Inflammatory macrophage (primary cell): ENCODE measurements at places on chromosomes 7 and 10.

DNA sequence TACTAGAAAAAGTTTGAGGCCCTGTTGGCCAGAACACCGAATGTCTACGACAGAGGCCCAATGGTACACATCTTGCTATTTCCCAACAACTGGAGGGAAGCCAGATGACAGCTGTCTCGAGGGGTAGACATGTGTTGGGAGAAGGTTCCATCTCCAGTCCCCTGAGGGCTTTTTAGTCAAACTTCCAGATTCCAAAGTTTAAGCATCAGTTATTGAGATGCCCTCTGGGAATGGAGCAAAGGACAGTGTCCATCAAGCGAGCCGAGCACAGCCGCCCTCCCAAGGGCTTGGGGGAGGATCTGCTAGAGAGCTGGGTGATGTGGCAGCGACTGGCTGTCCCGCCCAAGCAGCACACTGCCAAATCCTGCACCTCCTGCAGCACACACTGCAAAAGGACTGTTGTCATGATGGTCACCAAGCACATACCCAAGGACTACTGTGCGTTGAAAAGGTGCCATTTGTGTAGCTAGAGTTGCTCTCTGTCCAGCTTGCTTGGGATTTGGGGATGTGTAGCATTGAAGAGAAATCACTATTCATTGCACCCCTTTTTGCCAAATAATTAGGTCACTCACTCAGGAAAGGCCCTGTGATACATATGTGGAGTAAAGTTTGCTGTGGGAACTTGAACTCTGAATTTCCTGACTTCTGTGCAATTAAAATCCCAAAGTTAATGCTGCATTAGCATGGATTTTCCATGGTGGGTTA lies 164.6 kb downstream of the TRIL start:
- no peak for DNase-seq

DNA sequence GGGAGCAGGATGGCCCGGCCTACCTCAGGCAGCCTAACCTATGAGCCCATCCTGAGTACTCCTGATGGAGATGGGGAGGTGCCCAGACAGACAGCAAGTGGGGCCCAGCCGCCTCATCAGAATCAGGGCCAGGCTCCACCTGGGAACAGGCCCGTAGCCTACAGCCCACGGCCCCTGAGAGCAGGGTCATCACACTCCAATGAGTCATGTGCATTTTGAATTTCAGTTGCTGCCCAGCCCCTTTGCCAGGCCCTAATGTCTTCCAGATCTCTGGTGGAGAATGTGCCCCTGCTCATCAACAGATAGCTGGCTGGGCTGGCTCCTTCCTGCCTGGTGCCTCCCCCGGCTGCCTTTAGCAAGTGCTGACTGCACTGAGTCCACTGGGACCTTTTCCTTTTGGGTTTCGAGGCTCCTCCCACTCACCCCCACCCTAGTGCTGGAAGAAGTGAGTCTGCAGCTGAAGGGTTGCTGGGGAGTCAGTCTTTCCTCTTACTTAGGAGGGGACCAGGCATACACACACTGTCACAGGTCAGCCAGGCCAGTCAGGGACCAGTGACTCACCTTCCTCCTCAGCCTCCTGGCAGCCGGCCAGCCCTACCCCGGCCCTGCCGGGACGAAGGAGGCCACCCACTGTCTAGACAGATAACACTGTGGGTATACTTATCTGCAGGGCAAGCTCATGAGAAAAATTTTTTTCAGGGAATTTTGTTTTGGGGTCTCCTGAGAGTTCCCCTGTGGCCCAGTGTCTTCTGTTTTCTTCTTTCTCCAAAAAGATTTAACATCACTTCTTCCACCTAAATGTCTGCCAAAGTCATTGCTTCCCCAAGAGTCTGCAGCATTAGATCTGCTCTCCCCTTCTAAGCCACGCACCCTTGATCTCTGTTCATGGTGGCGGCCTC lies 9.1 kb upstream of the ASIC3 start:
- peak; percentile 90 for DNase-seq

DNA sequence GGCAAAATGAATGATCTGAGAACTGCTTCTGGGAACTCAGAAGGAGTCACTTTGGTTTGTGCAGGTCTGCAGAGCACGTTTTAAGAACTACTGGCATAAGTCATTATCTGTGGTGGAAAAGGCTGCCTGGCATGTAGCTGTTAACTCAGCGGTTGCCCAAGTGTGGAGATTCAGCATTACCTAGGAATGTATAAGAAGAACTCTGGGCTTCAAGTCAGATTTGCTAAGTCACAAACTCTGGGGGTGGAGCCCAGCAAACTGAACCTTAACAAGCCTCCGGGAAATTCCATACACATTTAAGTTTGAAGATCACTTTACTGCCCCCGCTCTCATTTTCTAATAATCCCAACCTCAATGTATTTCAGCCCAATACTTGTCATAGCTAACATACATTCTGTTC lies 31.1 kb downstream of the PLXDC2 start:
- DNase-seq: no peak

GRCh38 chr7:30251708-30252329 lies 32.6 kb upstream of the ZNRF2 start:
- DNase-seq: no peak

- peak; percentile 52 for DNase-seq
Observed at GRCh38 chr10:87739703-87740102, 78.3 kb downstream of the ATAD1 start.

GRCh38 chr10:133166828-133167692 lies 7.0 kb downstream of the KNDC1 start:
- DNase-seq: no peak

DNA sequence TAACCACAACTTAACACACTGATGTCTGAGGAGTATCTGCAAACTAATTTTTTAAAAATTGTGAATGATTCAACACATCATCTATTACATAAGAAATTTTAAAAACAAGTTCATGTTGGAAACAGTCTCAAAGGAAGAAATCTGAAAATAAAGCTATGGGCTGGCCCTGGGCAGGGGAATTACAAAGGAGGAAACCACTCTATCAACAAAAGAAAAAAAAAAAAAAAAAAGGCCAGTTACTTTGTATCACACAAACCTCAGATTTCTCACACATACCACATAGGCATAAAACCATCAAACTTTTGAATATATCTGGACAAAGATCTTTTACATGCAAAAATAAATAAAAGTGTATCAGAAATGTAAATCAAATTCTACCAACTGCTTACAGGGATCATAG lies 20.8 kb downstream of the TIAL1 start:
- DNase-seq: no peak

GRCh38 chr7:135499818-135500217 lies 10.1 kb downstream of the CNOT4 start:
- peak; percentile 87 for DNase-seq

- no peak for DNase-seq
Observed at GRCh38 chr7:105719395-105719794, 138.1 kb upstream of the EFCAB10 start.

GRCh38 chr7:18177815-18178660 lies 150.4 kb upstream of the PRPS1L1 start:
- peak; percentile 90 for DNase-seq

GRCh38 chr10:62813981-62814380 lies 2.2 kb downstream of the EGR2 start:
- peak; percentile 7 for DNase-seq

GRCh38 chr10:15188603-15189002 lies 20.1 kb upstream of the NMT2 start:
- no peak for DNase-seq

DNA sequence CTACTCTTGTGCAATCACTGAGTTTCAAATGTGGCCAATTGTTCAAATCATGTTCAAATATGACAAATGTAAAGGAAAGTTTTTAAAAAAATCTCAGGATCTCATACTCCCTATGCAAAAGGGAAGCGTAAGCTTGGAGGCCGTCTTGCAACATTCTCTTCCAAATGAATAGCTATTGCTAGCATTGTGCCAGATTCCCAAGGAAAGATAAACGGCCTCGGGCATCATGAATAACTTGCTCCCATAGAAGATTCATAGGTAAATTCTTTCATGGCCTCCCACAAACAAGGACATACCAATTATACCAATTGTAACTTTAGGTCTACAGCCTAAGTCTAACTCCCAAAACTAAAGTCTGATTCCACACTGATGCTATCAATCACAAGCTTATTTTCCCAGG lies 416.9 kb downstream of the THSD7A start:
- no peak for DNase-seq

- no peak for DNase-seq
Observed at GRCh38 chr7:137882261-137882668, 35.5 kb upstream of the DGKI start.

- no peak for DNase-seq
Observed at GRCh38 chr10:126917975-126918908, 13.0 kb downstream of the DOCK1 start.

GRCh38 chr7:44587843-44588711 lies 6.0 kb upstream of the TMED4 start:
- peak; percentile 78 for DNase-seq

- no peak for DNase-seq
Observed at GRCh38 chr10:12550994-12551393, 201.6 kb downstream of the CAMK1D start.

DNA sequence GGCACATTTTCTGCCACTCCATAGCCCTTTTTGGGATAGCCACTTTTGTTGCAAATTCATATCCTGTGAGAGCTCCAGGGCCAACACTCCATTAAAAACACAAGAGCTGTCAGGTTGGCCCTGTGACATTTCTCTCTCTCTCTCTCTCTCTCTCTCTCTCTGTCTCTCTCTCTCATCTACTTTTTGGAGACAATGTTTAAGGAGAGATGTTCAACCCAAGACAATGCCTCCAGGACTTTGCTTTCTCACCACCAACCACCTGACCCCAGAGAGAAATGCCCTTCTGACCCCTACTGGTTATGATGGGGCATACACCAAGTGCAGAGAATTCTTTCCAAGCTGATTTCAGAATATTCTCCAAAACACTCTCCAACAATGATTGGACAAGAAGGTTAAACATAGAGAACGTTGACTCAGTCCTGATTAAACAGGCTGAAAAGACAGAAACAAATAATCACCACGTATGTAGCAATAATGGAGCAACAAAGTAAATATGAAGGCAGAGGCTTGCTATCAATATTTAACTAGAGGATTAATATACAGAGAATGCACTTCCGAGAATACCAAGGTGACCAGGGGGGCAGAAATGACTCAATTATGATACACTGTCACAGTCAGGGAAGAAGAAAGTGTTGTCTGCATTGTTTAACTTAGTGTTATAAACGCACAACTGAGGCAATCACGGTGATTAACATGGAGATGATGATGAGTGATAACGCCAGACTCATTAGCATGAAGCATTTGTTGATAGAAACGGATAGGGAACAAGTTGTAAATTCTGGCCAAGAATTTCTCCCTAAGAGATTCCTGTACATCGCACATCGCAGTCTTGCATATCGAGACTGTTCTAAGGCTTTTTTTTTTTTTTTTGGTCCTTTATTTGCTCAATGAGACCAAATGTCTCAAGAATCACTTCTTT lies 178.5 kb downstream of the NRP1 start:
- DNase-seq: peak; percentile 37

- DNase-seq: peak; percentile 71
Observed at GRCh38 chr10:3045471-3046209, 21.7 kb upstream of the PFKP start.

GRCh38 chr10:1141701-1142100 lies 85.5 kb downstream of the WDR37 start:
- no peak for DNase-seq

- DNase-seq: no peak
Observed at GRCh38 chr7:139915268-139915863, 86.3 kb downstream of the TBXAS1 start.

DNA sequence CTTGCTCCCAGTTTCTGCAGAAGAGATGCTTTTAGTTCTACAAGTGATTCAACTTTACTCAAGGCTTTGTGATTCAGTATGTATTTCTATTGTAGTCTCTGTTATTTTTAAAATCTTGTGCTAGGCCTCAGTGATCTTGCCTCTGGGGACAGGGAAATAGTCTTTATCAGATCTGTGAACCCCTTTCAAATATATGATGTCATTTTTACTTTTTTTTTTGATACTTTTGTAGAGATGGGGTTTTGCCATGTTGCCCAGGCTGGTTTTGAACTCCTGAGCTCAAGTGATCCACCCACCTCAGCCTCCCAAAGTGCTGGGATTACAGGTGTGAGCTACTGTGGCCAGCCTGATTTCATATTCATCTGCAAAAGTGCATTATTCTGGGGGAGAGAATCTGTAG lies 3.4 kb downstream of the SNX10 start:
- no peak for DNase-seq

DNA sequence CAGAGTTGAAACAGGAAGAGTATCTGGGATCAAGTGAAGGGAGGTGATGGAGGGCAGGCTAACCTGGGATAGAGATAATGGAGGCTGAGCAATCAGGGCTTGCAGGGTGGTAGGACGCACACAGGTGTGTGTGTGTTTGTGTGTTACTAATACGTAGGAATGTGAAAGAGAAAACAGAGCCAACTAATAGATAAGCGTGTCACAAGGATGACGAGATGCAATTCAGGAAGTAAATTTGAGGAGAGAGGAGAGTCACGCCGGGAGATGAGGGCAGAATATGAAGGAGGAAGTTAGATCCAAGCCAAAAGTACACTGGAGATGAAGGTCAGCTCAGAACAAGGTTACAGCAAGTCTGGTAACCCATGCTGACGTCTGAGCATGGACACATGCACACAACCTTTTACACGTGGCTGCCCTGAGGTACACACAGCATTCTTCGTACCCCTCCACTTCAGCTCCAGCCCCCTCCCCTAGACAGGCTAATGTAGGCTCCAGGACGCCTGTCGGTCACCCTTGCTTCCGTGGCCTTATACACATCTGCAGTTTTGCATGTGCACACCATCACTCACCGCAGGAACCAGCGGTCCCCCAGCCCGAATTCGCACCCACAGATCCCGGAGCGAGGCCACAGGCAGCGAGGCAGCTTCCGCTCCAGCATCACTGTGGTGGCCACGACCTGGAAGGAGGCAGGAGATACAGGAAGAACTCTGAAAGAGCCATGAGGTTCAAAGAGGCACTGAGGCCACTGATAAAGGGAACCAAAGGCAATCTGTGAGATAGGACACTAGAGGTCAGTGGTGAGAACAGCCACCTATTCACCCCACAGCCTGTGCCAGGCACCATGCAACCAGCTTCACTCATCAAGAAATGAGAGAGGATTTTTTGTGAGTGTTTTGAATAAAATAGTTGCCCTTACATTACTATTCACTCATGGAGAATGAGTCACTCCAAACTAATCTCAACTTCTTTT lies 23.7 kb upstream of the TRPV6 start:
- peak; percentile 73 for DNase-seq

DNA sequence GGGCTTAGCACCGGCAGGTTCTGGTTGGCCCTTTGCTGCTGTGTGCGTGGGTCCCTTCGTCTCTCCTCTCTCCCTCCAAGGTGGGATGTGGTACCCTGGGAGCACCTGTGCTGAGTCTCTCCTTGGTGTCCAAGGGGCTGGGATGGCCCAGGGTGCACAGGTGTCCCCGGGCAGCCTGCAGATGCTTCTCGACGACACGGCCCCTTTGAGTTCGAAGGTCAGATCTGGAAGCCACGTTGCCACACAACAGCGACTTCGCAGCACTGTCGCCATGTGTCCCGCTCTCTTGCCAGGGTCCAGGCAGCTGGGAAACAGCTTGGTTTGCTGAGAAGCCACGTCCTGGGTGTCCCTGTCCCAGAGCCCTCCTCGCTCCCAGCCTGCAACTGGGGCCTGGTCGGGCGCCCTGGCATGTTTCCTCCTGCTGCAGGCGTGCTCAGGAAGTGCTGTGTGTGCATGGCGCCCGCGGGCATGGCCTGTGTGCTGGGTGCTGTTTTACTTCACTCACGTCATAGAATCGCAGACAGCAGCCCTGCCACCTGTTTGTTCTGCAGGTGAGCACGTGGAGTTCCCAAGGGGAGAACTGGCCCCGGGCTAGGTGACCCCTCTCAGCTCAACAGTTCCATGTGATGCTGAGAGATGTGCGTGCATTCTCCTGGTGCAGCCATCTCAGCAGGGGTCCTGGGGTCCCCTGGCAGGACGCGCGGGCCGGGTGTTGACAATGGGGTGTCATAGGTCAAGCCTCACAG lies 70.9 kb downstream of the DNAJB6 start:
- DNase-seq: no peak
